Neural progenitor cell (in vitro differentiated cells): ENCODE measurements at places on chromosomes 5 and 9. TPM values are rescaled to one million over a fixed set of nuclear protein-coding genes. Genes with fewer than 3 reads are reported as not detected.

DNA sequence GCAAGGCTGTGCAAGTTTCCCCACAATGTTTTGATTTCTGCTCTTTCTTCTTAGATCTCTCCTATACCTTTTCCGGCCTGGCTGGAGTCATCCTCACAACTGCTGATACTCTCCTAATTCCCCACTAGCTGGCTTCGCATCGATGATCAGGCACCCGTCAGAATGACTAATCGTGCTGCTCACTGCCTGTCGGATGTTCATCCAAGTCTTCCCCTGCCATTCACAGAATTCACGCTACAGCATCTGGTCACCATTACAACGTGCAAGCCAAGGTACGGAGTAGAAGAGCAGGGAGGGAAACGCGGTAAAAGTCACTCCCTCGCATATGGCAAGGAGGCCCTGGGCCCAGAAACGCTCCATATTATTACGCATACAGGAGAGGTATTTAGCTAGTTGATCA is 35.1 kb downstream of the CDH10 start:
- no peak overlapping the region for H3K4me3 ChIP-seq
- H3K27ac ChIP-seq = no peak overlapping the region
- no peaks in the 10 kb centered on the region for H3K36me3 ChIP-seq
- no peaks in the 10 kb centered on the region for H3K27me3 ChIP-seq
- no peak for DNase-seq

DNA sequence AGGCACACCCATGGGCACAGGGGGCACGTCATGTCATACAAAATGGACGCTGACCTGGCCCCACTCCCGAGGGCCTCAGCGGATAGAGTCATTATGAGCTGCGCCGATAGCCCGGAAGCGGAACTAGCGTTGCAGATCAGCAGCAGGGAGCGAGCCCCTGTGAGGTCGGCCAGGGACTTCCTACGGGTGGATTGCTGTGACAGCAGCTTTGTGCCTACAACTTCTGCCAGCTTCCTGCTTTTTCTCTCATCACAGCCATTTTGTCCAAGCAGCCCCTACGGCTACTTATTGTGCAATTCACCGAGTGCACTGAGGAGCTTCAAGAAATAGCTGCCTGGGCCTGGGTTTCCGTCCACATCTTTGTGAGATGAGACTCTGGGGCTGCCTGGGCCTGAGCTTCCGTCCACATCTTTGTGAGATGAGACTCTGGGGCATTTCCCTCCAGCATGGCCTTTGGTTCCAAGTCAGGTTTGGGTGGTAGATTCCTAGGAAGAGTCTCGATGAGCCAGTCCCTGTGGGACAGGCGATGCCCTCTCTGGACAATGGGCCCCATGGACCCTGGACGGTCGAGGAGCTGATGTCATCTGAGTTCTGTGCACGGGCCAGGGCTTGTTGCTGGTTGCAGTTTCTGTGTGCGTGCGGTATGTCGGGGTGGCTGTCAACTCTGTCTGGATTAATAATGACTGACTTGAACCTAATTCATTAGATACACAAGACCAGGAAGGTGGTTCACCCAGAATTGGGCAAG is 67.0 kb upstream of the GNE start:
- H3K4me1 ChIP-seq = no peaks in the 10 kb centered on the region
- no peak overlapping the region for H3K27ac ChIP-seq
- no peak for DNase-seq
- H3K36me3 ChIP-seq = no peaks in the 10 kb centered on the region

DNA sequence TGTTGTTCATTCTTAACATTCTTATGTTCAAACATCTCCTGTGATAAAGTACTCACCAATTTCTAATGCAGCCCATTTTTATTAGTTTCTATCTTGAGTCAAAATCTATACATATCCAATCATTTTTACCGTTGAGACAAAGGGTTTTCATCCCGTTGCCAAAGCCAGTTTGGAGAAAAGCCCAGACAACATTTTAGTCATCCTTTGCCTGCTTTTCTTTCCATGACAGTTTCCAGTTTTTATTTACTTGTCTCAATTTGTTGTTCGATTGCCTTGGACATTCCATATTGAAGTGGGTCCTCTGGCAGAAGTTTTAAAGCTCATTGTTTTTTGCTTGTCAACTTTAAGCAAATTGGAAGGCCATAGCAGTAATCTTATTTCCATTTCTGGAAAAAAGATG is 123.9 kb downstream of the RAB3C start:
- no peak overlapping the region for H3K4me3 ChIP-seq
- no peak overlapping the region for H3K27ac ChIP-seq
- no peaks in the 10 kb centered on the region for H3K27me3 ChIP-seq
- DNase-seq = no peak
- H3K4me1 ChIP-seq = no peaks in the 10 kb centered on the region

GRCh38 chr5:107469485-107470294 is 201.0 kb downstream of the EFNA5 start:
- no peaks in the 10 kb centered on the region for H3K27me3 ChIP-seq
- H3K27ac ChIP-seq = no peak overlapping the region
- no peak for DNase-seq
- peaks cover 91% of the 10 kb centered on the region for H3K4me1 ChIP-seq

Gene HSPA9
- total RNA-seq = 259 and 276 TPM in 2 replicates

GRCh38 chr5:57082441-57083067 is 91.3 kb upstream of the GPBP1 start:
- H3K27ac ChIP-seq = no peak overlapping the region
- no peaks in the 10 kb centered on the region for H3K27me3 ChIP-seq
- H3K36me3 ChIP-seq = no peaks in the 10 kb centered on the region

Gene NTRK2
- 0.02 and 0.03 TPM in 2 replicates for total RNA-seq

Gene CDKN2B-AS1
- total RNA-seq = not detected in 2 replicates

Gene DIPK1B
- total RNA-seq = 11.8 and 52.8 TPM in 2 replicates

DNA sequence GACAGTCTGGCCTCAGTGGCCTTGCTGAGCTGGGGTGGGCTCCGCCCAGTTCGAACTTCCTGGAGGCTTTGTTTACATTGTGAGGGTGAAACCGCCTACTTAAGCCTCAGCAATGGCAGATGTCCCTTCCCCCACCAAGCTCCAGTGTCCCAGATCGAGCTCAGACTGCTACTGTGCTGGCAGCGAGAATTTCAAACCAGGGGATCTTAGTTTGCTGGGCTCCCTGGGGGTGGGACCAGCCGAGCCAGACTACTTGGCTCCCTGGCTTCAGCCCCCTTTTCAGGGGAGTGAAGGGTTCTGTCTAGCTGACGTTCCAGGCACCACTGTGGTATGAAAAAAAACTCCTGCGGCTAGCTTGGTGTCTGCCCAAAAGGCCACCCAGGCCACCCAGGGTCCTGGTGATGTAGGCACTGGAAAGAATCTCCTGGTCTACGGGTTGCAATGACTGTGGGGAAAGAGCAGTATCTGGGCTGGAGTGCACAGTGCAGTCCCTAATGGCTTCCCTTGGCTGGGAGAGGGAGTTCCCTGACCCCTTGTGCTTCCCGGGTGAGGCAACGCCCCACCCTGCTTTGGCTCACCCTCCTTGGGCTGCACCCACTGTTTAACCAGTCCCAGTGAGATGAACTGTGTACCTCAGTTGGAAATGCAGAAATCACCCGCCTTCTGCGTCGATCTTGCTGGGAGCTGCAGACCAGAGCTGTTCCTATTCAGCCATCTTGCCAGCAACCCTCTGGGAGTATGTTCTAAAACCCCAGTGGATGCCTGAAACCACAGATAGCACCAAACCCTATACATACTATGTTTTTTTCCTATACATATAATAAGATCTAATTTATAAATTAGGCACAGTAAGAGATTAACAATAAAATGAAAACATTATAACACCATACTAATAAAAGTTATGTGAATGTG is 95.5 kb downstream of the TMEM161B start:
- H3K27me3 ChIP-seq = no peaks in the 10 kb centered on the region
- DNase-seq = peak; percentile 62
- peaks cover 13% of the 10 kb centered on the region for H3K4me1 ChIP-seq
- H3K27ac ChIP-seq = no peak overlapping the region

- H3K27ac ChIP-seq = no peak overlapping the region
- peaks cover 30% of the 10 kb centered on the region for H3K27me3 ChIP-seq
- H3K4me3 ChIP-seq = no peak overlapping the region
These were observed 4.4 kb upstream of the OTULINL start for GRCh38 chr5:14577079-14577725.

Gene CCDC69
- 0.03 and 0.07 TPM in 2 replicates for total RNA-seq

Gene HABP4
- 11.3 and 12.3 TPM in 2 replicates for total RNA-seq

- H3K4me1 ChIP-seq = no peaks in the 10 kb centered on the region
- no peak overlapping the region for H3K4me3 ChIP-seq
- H3K27ac ChIP-seq = no peak overlapping the region
These were observed 58.7 kb downstream of the NXNL2 start for GRCh38 chr9:88593537-88594185.

Gene SLC28A3
- total RNA-seq = 0.06 TPM in 1 of 2 replicates, not detected in the other

- peak overlapping the region; percentile 37 for H3K4me3 ChIP-seq
- DNase-seq = no peak
- H3K4me1 ChIP-seq = peaks cover 94% of the 10 kb centered on the region
- H3K36me3 ChIP-seq = peaks cover 5% of the 10 kb centered on the region
- no peaks in the 10 kb centered on the region for H3K27me3 ChIP-seq
These were observed 92.6 kb downstream of the TLE4 start for GRCh38 chr9:79664375-79664831.

Gene NPR2
- total RNA-seq = 5.6 and 8.6 TPM in 2 replicates

Gene SPOUT1
- total RNA-seq = 17.2 and 50.1 TPM in 2 replicates

DNA sequence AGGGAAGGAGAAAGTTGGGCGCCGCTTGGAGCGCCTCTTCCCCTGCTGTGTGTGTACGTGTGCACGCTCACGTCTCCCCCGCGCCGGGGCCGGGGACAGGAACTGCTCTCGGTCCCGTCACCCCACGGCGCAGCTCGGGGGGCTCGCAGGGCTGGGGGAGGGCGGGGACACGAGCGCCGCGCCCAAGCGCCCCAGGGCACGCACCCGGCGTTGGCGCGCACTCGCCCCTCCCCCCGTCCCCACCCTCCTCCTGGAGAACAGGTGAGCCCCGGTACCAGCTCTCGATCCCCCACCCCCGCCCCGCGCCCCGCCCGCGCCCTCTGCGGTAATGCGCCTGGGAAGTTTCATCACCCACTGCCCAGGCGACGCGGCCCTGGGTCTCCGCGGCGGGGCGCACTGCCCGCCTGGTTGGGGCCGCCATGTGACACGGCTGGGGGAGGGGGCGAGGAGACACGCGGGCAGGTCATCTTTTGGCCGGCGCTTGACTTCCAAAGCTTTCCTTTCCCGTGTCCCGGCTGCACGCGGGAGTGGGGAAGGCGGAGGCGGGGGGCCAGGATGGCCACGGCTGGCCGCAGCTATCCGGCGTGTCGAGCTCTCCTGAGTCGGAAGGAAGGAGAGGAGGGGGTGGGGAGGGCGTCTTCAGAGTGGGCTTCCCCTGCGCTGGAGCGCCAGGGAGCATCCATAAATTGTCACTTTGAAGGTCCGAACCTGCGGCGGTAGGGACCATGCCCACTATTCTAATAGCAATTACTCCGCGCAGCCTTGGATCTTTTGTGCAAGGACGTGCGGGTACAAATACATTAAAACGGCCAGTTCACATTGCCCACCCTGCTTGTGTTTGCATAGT is 1.5 kb upstream of the STC2 start:
- peak overlapping the region; percentile 60 for H3K4me3 ChIP-seq
- no peak overlapping the region for H3K27ac ChIP-seq
- DNase-seq = peak; percentile 67
- peaks cover 38% of the 10 kb centered on the region for H3K4me1 ChIP-seq
- peaks cover 21% of the 10 kb centered on the region for H3K27me3 ChIP-seq

DNA sequence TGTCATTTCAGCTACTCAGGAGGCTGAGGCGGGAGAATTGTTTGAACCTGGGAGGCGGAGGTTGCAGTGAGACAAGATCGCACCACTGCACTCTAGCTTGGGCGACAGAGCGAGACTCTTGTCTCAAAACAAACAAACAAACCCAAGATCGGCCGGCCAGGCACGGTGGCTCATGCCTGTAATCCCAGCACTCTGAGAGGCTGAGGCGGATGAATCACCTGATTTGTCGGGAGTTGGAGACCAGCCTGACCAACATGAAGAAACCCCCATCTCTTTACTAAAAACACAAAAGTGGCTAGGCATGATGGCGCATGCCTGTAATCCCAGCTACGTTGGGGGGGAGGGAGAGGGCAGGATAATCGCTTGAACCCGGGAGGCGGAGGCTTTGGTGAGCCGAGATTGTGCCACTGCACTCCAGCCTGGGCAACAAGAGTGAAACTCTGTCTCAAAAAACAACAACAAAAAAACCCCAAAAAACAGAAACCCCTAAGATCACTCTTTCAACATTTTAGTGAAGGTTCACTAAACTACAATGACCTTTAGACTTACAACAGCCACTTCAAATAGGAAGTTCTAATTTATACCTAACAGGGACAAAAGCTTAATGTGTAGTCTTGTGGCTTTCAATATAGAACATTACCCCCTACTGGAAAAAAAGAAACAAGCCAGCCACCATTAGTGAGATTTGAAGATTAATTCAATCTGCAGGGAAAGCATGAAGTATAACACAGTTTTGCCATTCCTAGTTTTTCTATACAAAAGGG is 7.0 kb downstream of the HSPA9 start:
- peaks cover 27% of the 10 kb centered on the region for H3K36me3 ChIP-seq
- H3K27me3 ChIP-seq = no peaks in the 10 kb centered on the region
- DNase-seq = no peak
- no peak overlapping the region for H3K4me3 ChIP-seq
- H3K4me1 ChIP-seq = no peaks in the 10 kb centered on the region
- H3K27ac ChIP-seq = no peak overlapping the region

- no peaks in the 10 kb centered on the region for H3K36me3 ChIP-seq
- no peak overlapping the region for H3K27ac ChIP-seq
- no peak overlapping the region for H3K4me3 ChIP-seq
- H3K27me3 ChIP-seq = no peaks in the 10 kb centered on the region
- H3K4me1 ChIP-seq = no peaks in the 10 kb centered on the region
- DNase-seq = no peak
These were observed 12.0 kb downstream of the PKD2L2 start for GRCh38 chr5:137901011-137901817.

DNA sequence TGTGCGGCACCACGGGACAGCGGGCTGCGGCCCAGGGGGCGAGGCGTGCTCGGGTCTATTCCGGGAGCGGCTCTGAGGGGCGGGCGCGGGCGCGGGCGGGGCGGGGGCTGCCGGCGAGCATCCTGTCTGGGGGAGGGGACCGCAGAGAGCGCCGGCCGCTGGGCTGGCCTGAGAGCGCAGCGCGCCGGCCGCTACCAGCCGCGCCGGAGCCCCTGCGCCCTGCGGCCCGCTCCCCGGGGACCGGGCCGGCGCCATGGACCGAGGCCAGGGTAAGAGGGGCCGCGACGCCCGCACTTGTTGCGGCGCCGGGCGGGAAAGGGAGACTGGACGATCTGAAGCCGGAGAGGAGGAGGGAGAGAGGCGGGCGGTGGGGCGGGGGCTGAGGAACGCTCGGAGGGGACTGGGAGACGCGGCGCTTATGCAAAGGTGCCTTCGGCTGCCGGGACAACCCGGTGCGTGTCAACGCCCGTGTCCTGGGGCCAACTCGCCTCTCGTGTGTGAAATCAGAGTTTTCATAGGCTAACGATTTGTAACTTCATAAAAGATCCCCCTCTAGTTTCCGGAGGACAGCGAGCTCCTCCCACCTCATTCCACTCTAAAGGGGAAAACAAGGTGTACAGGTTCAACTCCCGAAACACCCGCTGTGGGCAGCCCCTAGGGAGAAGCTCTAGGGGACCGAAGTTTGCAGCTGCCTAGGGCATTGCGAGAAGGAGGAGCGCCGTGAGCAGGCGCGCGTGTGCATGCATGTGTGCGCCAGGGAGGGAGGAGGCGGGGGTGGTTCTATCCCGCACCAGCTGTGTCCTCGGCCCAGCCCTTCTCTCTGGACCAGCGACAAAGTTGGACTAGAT is at the start of gene AFAP1L1:
AFAP1L1 (plus strand) TSS at position 144 of the 848 bp plus-strand sequence; CDS start at position 254, 110 bp downstream.
- H3K4me3 ChIP-seq = peak within 1 kb of the TSS; percentile 69
- peak; percentile 70 for DNase-seq
- H3K27ac ChIP-seq = no peak within 1 kb of the TSS
